ENCODE measurements at places on chromosomes 7 and 10.

DNA sequence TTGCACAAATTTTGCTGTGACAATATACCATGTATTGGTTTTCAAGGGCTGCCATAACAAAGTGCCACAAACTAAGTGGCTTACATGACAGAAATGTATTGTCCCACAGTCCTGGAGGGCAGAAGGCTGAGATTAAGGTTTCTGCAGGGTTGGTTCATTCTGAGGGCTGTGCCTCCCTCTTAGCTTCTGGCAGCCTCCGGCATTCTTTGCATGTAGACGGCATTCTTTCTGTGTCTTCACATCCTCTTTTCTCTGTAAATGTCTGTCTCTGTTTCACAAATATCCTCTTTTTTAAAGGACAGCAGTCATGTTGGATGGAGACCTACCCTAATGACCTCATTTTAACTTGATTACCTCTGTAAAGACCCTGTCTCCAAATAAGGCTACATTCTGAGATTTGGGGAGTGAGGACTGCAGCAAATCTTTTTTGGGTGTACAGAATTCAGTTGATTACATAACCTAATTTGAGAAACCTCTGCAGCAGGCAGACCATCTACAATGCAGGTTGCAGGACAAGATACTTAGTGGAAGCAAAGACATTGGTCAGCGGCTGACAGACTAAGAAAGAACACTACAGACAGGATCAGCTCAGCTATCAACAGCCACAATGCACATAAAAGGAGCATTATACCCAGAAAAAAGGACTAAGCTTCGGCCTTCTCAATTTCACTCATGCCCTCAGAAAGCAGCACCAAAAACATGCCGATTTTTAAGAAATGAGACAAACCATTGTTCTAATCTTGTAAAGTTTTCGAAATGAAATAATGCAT, 84.6 kb upstream of the FAM3C start:
- DNase-seq = peak; percentile 51

DNA sequence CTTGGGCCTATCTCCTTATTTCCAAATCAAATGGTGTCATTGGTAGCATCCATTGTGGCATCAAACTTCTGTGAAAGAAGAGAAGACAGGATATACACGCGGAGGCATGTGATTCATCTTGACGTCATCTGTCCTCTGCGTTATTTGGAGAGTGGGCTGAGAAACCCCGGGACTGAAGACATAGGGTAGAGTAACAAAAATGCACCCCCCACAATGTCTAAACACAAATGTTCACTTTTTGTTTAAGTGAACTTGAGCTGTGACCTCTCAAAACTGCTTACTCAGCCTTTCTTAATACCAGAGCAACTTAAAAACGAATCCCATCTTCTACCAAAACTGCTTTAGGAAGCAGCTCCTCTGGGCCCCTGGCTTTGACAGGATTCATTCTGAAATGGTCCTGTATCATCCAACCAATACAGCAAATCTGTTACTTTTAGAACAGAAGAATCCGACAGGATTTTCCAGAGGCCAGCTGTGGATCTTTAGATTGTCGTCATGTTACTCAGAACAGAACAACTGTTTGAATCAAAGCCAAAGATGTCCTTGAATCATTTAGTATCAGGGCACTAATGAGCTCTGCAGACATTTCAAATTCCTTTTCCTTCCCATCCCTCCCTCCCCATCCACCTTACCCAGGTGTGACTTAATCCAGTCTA, 438.1 kb downstream of the SUGCT start:
- peak; percentile 20 for DNase-seq

DNA sequence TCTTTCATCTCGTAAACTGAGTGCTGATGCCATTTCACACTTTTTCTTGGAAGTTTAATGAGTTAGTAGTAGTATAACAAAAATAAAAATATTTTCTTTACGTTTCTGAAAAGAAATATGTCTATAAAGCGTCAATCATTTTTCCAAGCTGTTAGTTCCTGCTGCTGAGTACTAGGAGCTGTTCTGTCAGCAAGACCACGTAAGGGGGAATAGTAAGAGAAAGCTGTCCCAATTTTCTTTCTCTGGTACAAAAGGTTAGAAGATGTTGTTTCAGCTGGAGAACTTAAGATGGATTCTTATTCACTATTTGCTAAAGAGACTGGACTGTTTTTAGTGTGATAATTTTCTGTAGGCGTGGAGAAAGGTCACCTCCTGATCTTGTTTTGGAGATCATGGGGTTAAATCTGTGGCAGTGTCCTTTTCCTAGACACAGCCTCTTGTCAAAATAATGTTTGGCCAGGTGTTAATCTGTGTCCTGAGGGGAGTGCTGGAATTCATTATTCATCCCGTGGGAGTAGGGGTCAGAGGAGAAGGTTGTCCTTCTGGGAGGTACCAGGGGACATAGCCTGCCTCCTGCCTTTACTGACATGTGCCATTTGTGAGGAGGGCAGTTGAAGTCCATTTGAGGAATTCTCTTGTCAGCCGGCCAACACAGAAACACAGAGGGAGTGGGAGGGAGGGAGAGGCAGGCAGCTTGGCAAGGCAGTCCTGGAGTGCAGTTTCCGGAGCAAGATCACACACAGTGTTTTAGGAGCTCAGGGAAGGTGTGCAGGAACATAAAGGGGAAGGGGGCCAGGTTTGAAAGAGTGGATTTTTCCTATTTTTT, 368.7 kb downstream of the AUTS2 start:
- peak; percentile 71 for DNase-seq

GRCh38 chr10:34280599-34281374, 534.3 kb downstream of the PARD3 start:
- peak; percentile 96 for DNase-seq

- peak; percentile 35 for DNase-seq
Measured at GRCh38 chr10:72736176-72736827, 44.4 kb downstream of the MCU start.

GRCh38 chr7:131186816-131187215, 140.9 kb upstream of the MKLN1 start:
- DNase-seq = no peak

GRCh38 chr7:8149222-8149621, 112.7 kb downstream of the ICA1 start:
- DNase-seq = no peak

DNA sequence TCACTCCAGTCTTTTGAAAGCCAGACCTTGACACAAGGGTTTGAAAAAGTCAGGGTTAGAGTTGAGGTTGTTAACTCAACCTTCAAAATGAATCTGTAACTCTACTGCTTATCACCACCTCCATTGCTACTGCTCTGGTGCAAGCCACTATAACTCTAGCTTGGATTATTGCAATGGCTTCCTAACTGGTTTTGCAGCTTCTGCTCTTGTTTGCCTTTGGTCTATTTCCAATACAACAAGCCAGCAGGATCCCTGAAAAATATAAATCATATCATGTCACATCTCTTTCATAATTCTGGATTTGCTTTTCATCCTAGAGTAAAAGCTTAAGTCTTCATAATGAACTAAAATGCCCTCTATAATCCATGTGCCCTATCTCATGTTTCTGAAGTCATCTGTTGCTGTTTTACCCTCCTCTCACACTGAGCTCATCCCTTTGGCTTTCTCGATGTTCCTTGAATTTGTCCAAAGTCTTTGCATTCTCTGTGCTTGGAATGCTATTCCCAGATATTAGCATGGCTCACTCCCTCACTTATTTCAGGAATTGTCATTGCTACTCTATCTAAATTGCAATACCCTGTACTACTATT, 10.9 kb downstream of the TAS2R60 start:
- DNase-seq = no peak

GRCh38 chr10:45460235-45460878, 86.3 kb downstream of the ALOX5 start:
- no peak for DNase-seq

DNA sequence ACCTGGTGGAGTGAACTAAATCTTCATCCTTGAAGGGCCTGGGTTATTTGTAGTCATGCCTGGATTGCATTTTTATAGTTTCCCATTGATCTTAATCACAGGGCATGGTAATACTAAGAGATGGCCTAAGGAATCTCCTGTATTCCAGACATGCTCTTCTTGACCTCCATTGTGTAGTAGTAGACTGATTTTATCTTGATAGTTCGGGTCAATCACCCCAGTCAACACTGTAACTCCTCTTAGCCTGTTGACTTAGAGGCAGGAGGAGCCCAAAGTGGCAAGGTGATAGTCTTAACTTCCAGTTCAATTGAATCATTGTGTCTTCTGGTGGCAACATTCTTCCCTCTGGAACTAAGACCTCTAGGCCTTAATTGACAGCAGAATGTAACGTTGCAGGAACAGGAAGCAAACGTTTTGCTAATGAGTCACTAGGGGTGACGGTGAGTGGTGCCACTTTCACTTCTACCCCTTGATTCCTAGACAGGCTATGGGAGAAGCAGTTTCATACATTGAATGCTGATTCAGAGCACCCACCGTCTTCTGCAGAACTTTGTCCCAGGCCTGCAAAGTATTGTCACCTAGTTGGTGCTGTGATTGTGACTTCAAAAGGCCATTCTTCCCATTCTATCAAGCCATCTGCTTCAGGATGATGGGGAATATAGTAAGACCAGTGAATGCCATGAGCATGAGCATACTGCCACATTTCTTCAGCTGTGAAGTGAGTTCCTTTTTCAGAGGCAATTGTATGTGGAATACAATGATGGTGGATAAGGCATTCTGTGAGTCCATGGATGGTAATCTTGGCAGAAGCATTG, 24.0 kb upstream of the PAPSS2 start:
- DNase-seq = peak; percentile 69

- DNase-seq = no peak
Measured at GRCh38 chr7:117949232-117949631, 76.0 kb upstream of the CTTNBP2 start.

DNA sequence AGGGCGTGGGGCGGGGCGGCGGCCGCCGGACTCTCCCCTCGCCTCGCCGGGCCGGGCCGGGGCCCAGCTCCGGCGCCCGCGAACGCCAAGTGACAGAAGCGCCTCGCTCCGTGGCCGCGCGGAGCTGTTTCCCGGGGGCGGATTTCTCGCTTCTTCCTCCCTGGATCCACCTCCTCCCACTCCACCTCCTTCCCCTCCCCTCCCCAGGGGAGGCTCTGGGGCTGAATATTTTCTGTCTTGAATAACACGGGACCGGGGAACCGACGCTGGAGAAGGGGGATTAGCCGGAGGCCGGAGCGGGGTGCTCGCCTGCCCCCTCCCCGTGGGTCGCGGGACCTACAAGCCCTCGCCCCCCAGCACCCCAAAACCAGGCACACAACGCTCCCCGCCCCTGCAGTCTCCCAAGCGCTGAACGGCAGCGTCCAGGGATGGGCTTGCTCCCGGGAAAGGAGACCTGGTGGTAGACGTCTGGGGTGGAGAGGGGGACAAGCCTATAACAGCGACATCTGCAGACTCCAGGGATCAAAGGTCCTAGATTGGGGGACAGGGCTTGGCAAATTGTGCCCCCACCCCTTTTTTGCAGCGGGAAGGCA, at the start of gene ARHGAP21:
Gene ARHGAP21 (minus strand): TSS at position 100 of the 593 bp plus-strand sequence. CDS start 1,988 bp downstream, outside the sequence.
- peak; percentile 87 for DNase-seq

DNA sequence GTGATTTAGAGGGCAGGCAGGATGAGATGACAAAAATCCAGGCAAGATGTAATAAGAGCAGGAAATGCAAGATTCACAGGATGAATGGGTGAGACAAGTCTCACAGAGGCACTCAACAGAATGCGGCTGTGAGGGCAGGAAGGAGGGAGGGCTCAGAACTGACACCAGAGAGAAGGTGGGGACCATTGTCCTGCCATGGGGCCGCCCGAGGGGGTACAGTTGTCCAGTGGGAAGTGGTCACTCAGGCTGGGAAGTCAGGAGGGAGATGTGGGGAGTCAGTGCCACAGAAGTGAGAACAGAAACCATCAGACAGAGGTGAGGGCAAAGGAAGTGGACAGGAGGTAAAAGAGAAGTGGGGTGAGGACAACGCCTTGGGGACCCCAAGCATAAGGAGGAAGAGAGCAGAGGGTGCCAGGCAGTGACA, 8.9 kb downstream of the HIP1 start:
- no peak for DNase-seq

GRCh38 chr10:86263209-86263608, 103.4 kb downstream of the GRID1 start:
- DNase-seq = no peak

DNA sequence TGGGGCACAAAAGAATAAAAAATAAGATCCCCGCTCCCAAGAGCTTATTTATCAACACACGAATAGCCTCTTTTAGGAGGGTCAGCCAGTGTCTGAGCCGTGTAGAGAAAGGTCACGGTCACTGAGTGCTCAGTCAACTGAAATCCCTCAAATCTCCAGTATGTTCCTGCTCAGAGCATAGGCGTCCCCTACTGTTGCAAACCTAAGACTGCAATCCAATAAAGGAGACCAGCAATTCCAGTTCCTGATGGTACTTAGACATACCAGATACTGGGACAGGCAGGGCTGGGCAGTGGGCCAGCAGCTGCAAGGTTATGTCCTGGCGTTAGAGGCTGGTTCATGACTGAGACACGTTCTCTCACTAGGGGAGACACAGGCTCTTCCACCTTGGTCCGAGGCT, 93.6 kb downstream of the CACNB2 start:
- peak; percentile 15 for DNase-seq

DNA sequence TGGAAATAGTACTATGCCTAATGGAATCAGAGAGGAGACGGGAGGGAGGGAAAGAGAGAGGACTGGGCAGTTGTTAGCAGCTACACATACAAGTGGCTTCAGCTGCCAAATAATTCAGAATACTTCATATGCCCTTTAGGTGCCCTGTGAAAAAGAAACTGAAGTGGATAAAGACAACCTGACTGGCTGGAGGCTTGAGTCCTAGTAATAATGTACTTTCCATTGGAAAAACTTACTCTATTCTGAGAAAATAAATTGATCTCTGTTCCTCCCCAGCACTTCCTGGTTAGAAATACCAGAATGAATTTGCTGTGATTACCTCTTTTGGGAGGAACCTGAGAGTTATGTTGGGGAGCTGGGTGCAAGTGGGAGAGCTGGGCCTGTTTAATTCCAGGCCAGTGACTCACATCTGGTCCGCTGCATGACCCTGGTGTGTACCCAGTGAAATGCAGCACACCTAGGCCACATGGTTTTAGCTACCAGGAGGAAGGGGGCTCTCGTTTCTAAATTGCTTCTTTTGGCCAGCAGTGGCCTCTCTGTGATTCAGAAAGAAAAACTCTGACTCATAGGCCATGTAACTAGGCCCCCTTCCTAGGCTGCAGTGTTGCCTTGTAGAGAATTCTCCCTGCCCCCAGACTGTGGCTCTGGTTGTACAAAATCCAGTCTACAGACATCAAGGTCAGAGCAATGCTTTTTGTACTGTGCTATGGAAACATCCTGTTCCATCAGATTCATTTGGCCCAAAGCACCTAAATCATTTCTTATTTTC, 6.5 kb downstream of the AGFG2 start:
- DNase-seq = peak; percentile 89
